ENCODE measurements at places on chromosomes 2 and 18.

- DNase-seq = no peak
These were observed 211.9 kb upstream of the SMIM21 start for GRCh38 chr18:75639472-75639831.

- no peak for DNase-seq
These were observed 582.2 kb upstream of the DDX18 start for GRCh38 chr2:117232305-117232704.

GRCh38 chr2:13996527-13996926 is 636.0 kb upstream of the LRATD1 start:
- DNase-seq = no peak

GRCh38 chr18:73797419-73797818 is 350.2 kb downstream of the FBXO15 start:
- no peak for DNase-seq

DNA sequence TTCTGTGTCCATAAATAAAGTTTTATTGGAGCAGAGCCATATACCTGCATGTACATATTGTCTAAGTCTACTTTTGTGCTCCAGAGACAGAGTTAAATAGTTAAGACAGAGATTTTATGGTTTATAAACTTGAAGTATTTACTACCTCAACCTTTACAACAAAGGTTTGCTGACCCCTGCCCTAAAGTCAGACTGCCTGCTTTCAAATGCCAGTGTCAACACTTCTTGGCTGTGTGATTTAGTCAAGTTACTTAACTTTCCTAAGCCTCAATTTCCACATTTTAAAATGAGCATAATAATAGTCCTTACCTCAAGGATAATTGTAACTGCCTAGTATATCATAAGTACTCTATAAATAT is 44.4 kb upstream of the ITPRID2 start:
- DNase-seq = no peak

DNA sequence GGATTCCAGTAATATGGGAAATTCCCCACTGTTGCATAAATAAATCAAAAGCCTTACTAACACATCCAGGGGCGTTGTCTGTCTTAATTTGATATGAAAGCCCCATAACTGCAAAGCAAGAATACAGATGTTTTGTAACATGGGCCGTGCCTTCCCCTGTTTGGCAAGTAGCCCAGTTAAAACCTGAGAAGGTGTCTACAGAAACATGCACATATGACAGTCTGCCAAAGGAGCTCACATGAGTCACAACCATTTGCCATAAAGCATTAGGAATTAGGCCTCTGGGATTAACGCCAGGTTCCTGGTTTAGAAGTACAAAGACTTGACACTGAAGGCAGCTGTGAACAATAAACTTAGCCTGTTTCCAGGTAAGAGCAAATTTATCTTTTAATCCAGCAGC is 43.1 kb upstream of the LONRF2 start:
- DNase-seq = no peak

GRCh38 chr18:227374-227773 is 40.5 kb downstream of the THOC1 start:
- no peak for DNase-seq
